ENCODE measurements at places on chromosomes 13 and 19.

GRCh38 chr13:73967397-73968165 lies 166.6 kb downstream of the KLF12 start:
- DNase-seq = no peak

GRCh38 chr13:28753208-28753892 lies 34.6 kb upstream of the SLC46A3 start:
- DNase-seq = no peak

- DNase-seq = no peak
Observed at GRCh38 chr13:101149735-101150384, 266.4 kb downstream of the NALCN start.

DNA sequence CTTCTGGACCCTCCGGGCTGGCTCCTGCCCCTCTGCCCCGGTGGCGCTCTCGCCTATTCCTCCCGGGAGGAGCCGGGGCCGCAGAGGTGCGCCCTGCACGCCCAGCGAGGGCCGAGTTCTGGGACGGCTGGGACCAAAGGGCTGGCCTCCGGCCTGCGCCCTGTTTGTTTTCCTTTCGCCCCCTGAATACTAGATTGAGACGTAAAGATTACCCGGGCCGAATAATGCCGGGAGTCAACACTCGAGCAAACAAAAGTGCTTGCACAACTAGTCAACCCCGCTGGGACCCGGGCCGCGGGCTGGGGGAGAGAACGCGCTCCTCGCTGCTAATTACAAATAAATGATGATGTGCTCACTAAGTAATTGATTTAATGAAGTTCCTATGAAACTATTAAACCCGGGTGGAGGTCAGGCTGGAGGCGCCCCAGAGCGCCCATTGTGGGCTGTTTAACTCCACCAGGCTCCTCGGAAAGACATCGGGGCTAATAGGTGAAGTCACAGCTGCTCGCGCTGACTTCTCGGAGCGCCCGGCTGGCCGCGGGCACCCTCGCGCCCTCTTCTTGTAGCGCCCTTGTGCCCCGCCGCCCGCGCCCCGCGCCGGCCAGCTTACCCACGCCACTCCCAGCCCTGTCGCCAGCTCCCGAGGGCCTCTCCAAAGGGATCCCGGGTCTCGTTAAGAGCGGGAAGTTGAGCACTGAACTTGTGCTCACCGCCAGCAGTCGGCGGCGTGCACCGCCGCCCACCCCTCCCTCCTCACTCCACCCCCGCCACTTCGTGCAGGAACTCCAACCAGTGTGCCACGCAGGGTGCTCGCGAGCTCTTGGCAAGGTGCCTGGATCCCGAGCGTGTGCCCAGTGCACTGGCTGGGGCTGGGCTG lies 14.9 kb downstream of the ZIC5 start:
- no peak for DNase-seq

GRCh38 chr19:42140125-42140754 lies 8.0 kb upstream of the POU2F2 start:
- DNase-seq = no peak

DNA sequence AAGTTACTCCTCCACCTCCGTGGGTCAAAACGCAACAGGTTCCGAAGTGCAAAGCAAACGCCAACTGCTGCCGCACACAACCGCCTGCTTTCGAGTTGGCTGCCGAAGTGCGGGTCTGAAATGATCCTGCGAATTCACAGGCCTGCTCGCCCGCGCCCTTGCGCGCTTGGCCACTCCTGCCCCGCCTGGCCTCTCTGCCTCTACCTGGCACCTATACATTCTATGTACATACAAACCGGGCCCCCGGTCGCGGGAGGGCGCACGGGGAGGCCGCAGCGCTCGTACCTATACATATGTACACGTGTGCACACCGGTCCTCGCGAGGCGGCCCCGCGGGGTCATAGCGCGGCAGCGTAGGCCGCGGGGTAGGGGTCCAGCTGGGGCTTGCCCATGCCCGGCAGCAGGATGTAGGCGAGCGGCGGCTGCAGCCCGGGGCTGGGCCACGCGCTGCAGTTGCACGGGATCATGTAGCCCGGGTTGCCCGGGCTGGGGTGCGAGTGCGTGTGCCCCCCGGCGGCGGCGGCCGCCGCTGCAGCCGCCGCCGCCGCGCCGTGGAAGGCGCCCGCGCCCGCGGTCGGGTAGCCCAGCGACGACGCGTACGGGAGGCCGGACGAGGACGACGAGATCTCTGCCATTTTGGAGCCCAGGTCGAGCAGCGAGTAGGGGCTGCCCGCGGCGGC lies 1.3 kb downstream of the SOX21 start:
- DNase-seq = no peak

- no peak for DNase-seq
Observed at GRCh38 chr13:74219566-74219965, 85.4 kb upstream of the KLF12 start.

DNA sequence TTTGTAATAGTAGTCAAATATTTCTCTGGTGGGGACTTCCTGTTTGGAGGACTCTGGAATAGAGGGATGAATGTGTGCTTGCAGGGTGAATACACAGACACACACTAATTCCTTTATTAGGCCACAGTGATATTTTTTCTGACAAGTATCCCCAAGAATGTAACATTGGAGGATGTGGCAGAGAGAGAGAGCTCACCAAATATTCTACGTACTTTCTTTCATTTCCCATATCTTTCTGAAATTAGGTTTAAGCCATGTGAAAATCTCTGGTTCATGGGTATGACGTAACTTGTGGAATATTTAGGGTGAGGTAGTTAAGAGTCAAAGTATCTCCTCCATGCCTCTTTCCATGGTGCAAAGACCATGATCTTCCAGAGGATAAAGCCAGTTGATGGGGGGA lies 463.4 kb downstream of the DIAPH3 start:
- DNase-seq = no peak

GRCh38 chr13:30725326-30726085 lies 9.8 kb upstream of the ALOX5AP start:
- no peak for DNase-seq

- DNase-seq = no peak
Observed at GRCh38 chr19:52651956-52652355, 13.8 kb upstream of the ZNF83 start.

DNA sequence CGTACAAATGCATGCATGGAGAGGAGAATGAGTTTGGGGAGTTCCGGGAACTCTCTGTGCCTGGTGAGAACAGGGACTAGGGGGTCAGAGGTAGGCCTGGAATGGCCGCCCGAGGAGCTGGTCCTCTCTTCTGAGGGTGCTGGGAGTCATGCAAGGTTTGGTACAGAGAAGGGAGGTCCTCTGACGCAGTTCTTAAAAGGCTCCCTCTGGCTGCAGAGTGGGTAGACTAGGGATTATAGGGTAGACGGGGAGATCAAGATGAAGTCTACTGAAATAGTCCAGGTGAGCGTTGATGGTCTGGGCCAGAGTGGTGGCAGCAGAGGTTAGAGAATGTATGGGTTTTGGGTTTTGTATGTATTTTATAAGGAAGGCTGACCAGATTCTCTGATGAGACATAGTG lies 796 bp downstream of the ZNF304 start:
- DNase-seq = no peak

DNA sequence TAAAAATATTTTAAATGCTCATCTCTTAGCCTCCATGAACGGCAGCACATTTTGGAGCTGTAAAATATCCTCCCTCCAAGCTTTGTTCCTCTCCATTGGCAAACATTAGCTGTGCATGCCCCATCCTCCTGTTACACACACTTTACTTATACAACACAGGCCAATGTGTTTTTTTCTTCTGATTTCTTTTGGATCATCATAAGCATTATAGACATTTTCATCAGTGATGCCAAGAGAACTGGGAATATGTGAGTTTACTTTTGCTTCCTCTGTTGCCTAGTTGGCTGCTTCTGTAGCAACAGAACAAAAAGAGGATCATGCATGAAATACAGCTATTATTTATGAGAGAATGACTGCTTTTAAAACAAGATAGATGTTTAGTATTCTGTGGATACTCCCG lies 142.6 kb downstream of the PCDH9 start:
- DNase-seq = no peak

DNA sequence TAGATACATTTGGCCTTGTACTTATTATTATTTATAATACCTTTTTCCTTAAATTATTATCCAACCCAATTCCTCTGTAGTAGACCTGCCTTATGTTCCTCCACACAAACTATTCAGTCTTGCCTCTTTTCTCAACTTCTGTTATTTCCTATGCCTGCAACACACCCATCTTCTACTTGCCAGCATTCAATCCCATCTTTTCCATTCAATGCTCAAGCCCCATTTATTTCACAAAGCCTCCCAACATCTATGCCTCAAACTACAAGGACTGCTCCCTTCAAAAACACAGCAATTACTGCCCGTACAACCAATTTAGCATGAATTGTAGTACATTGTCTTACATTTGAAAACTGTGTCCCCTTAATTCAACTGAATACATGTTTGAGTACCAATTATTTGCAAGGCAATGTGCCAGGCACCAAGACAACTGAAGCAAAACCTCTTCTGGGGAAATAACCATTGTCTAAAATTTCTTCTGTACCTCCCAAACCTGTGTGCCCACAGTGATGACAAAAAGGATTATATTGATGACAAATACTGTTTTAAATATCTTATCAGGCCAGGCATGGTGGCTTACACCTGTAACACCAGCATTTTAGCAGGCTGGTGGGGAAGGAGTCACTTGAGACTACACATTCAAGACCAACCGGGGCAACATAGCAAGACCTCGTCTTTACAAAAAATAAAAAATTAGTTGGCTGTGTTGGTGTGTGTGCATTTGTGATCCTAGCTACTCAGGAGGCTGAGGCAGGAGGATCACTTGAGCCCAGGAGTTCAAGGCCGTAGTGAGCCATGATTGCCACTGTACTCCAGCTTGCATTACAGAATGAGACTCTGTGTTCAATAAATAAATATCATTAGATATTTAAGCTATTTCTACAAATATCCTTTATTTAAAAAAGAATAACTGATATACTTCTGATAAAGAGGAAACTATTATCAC lies 35.1 kb downstream of the ELF1 start:
- DNase-seq = peak; percentile 67

GRCh38 chr13:82436099-82436585 lies 1446.1 kb downstream of the SLITRK1 start:
- no peak for DNase-seq

DNA sequence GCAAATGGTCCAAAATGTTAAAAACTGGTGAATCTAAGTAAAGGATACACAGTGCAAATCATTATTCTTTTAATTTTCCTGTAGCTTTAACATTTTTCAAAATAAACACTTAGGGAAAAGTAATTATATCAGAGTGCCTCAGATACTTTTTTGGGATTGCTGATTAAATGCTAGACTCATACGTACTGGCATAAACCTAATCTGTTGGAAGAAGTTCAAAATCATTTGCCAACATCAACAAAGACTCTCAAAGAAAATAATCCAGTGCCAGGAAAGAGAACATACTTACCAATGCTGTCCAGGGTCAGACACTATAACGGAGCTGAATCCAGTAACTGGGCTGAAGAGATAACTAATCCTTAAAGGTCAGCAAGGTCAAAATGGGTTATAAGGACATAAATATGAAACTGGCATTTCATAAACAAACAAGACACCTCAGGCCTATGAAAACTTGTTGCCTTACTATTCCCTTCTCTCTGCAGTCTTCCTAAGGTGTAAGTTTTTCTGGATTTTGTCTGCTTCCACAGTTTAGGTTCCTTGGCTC lies 3.3 kb upstream of the ZNF420 start:
- DNase-seq = no peak

DNA sequence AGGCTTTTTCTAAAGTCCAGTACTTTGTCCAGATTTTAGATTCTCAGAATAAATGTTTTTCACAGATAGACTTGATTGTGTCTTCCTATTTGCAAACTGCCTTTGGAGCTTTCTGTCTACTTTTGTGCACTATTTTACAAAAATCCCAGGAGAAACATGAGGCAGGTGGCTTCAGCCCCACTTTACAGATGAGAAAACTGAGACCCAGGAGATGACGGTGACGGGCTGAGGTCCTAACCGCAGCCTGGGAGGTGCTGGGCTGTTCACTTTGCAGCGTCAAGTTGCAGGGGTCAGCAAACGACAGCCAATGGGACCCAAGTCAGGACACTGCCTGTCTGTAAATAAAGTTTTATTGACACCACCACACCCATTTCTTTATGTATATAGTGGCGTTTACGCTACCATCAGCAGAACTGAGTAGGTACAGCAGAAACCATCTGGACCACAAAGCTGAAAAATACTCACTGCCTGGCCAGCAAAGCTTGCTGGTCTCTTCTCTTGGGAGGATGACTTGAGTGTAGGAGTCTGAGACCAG lies 6.8 kb upstream of the KDM4B start:
- no peak for DNase-seq

DNA sequence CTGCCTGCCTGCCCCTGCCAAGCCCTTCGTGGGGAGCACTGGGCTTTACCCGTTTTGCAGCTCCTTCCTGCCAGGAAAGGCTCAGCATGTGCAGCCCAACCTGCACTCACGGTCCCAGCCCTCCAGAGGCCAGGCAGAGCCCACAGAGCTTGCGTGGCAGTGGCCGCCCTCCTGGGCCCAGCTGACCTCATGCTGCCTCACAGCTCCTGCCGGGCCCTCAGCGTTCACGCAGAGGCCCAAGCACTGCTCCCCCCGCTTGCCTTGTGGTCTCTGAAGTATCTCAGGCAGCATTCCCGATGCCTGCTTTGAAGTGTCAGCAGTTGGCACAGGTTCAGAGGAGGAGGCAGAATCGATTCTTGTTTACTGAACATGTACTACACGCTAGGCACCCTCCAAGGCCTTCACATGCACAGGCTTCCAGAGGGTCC lies 32.5 kb downstream of the CAPN12 start:
- no peak for DNase-seq

- DNase-seq = no peak
Observed at GRCh38 chr19:49772850-49773432, 6.1 kb downstream of the AP2A1 start.

DNA sequence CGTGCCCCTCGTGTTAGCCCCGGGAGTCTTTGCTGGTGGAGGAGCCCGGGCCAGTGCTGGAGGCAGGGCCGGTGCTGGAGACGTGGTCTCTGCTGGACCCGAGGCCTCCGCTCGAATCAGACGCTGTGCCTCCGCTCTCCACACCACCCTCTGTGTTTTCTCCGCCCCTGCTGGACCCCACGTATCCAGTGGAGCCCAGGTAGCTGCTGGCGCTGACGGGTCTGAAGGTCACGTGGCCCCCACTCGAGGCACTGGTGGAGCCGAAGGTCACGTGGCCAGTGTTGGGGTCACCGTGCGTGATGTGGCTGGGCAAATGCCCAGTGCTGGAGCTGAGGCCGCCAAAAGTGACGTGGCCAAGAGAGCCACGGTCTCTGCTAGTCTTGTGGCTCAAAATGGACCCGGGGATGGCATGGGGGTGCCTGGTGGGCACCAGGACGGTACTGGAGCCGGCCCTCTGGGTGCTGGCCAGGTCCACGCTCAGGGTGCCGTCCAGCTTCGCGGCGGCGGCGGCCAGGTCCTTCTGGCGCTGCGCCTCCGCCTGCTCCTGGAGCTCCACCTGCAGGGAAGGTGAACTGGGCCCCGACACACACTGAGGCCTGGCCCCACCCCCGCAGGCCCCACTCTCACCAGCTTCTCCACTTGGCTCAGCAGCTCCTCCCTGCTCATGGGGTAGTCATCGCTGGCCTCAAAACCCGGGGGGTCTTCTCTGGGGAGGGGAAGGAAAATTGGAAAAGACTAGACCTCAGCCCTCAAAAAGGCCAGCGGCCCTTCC lies 27.3 kb downstream of the ZNF114 start:
- DNase-seq = no peak

- DNase-seq = no peak
Observed at GRCh38 chr13:46129124-46129523, 24.3 kb upstream of the CPB2 start.

Data from CD4-positive, alpha-beta memory T cell (primary cell).